ENCODE measurements at places on chromosomes 4 and X. TPM values are rescaled to one million over a fixed set of nuclear protein-coding genes. Genes with fewer than 3 reads are reported as not detected.

The GAGE2A gene
- not detected for total RNA-seq

The SUPT20HL2 gene
- total RNA-seq: not detected

The IKBKG gene
- total RNA-seq: 14.6 TPM

- DNase-seq: no peak
Observed at GRCh38 chr4:128924951-128925350, 115.5 kb downstream of the JADE1 start.

GRCh38 chr4:5465529-5465928 is 242.8 kb downstream of the EVC2 start:
- DNase-seq: no peak

DNA sequence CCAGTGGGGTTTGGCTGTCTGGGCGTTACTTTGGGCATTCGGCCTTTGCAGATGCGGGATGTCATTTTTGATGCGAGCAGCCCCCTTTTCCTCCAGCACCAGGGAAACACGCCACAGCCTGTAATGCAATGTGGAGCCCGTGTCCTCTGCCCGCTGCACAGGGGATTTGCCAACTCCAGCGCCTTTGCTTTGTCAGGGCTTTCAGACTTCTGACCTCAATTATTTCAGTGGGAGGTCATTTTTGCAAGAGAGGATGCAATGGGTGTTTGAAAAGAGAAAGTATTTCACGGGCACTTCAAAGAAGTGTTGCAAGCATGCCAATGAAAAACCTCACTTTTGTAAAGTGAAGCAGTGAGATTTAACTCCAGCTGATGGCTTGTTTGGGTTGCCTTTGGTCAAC is 11.5 kb downstream of the CLCN4 start:
- no peak for DNase-seq

The HELT gene
- total RNA-seq: not detected

- DNase-seq: no peak
Observed at GRCh38 chr4:142034101-142034500, 397.7 kb downstream of the IL15 start.

The ODAPH gene
- 0.41 TPM for total RNA-seq

DNA sequence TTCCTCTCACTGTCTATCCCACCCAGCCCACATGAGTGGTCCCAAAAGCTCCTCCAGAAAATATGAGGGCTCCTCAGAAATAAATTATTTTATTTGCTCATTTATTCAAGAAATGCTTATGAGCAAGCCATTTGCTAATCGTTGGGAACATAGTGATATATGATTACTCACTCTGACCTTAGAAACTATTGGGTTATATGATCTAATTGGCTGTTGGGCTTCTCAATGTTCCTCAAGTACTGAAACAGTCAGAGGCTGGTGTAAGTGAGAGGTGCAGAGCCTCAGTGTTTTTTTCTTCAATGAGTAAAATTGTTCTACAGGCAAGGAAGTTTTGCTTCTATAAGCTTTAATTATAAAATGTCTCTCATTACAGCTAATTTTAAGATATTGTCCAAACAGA is 893.8 kb upstream of the INTU start:
- no peak for DNase-seq

GRCh38 chr4:145154573-145154972 is 25.8 kb downstream of the OTUD4 start:
- DNase-seq: no peak

DNA sequence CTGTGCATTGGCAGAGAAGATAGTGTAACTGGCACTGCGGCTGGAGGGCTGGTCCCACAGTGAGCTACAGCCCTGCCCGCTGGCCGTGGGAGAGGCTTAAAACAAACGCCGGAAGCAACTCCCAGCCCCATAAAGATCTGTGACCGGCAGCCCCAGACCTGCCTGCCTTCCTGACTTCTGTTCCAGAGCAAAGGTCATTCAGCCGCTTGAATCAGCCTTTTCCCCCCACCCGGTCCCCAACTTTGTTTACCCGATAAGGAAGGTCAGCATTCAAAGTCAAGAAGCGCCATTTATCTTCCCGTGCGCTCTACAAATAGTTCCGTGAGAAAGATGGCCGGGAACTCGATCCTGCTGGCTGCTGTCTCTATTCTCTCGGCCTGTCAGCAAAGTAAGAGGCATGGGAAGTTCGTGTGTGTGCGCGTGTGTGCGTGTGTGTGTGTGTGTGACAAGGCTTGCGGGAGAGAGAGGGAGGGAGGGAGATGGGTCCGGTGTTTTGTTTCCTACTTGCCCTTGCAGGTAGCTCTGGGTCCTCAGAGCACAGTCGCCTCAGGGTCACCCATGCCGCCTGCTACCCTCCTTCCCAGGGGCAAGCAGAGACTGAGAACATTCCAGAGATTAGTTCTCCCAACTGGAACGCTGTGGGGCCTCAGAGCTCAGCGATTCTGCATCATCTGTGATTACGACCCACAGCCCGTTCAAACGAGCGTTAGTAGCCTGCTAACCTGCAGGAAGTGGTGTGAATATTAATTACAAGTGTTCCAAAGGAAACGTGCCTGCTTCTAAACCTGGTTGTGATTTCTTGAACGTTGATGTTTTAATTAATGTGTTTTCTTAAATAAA is at the start of gene MGST2:
TSS of gene MGST2 (plus strand) at position 130 of the 840 bp plus-strand sequence. CDS start at position 331, 201 bp downstream.
- peak; percentile 41 for DNase-seq

DNA sequence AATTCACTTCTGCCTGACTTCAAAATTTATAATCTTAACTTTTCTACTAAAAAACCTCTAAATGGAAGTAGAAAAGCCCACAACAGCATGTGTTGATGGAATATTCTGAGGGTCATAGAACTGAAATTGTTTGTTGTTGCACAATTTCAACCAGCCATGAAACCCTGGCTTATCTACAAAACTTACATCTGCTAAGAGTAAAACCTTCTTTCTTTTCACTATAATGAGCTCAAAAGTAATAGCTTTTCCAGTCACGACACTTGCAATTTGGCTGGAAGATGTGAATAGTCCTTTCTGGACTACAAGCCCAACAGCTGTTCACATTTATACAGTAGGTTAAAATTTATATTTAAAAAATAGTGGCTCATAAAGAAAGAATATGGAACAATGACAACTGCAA is 250.0 kb downstream of the GPAT3 start:
- no peak for DNase-seq

DNA sequence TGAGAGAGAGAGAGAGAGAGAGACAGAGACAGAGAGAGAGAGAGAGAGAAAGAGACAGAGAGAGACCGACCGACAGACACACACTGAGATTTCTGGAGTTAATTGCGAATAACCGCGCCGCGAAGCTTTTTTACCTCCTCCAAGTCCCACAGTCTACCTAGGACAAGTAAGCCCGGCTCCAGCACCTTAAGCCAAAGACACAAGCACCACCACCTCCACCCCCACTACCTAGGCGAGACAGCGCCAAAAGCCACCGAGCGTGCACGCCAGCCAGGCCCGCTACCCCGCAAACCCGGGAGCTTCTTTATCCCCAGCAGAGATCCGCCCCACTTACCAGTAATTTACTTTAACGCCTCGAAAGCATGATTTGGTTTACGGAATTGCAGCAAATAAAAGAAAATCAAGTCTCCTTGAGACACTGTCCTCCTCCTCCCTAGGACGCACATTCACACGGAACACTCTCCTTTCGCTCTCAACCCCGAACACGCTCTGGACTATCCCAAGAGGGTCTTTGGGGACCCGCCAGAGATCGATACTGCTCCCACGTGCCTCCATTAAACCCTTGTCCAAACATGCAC is 649.6 kb upstream of the DIPK2B start:
- DNase-seq: no peak

DNA sequence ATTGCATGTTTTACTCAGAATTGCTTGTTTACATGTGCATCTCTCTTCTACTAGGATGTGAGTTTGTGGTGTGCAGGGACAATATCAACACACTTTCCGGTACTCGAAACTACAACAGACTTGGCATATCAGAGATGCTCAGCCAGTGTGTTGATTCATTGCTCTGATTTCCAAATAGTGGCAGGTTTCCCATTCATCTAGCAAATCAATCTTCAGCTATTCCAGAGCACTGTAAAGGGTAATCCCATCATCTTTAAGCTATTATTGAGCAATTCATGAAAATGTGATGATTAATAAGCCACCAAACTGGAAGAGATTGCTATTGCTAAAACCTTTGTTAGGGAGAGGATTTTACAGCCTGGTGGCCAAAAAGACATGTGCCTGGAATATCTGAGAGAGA is 574.2 kb upstream of the CPEB2 start:
- no peak for DNase-seq

GRCh38 chr4:177128306-177128705 is 181.4 kb upstream of the NEIL3 start:
- no peak for DNase-seq

GRCh38 chr4:46804781-46805413 is 104.1 kb downstream of the COX7B2 start:
- DNase-seq: no peak

The TCEAL7 gene
- 23.1 TPM for total RNA-seq

The MYOZ2 gene
- total RNA-seq: not detected

- no peak for DNase-seq
Observed at GRCh38 chrX:45889471-45889870, 655.8 kb downstream of the ZNF674 start.

- no peak for DNase-seq
Observed at GRCh38 chr4:148056879-148057278, 325.0 kb downstream of the ARHGAP10 start.

- no peak for DNase-seq
Observed at GRCh38 chr4:142081025-142081424, 444.6 kb downstream of the IL15 start.

The CT45A3 gene
- total RNA-seq: not detected

The TMEM33 gene
- total RNA-seq: 100 TPM

- DNase-seq: no peak
Observed at GRCh38 chr4:185743722-185744487, 68.1 kb downstream of the SORBS2 start.

DNA sequence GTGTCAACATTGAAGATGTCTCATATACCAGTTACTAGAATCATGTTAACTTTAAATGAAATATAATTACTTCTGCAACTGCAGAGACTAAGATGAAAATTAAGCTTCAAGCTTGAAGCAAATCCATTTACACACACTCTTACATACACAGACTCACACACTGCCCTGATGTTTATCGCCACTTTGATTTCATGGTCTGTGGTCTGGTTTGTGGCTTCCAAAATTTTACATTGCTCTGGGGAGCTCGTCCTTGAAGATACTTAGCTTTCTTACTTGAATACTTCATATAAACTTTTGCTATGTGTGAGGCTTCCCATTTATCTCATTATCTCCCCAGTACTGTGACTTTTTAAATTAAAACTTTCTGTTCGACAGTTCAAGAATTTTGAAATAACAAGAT is 35.8 kb downstream of the ARHGEF38 start:
- no peak for DNase-seq

GRCh38 chr4:100849319-100849718 is 331.5 kb upstream of the EMCN start:
- no peak for DNase-seq

All from kidney epithelial cell (primary cell).